Left lung (tissue), 14 donors: ENCODE measurements at places on chromosomes 5 and 9. TPM values are rescaled to one million over a fixed set of nuclear protein-coding genes. Genes with fewer than 3 reads are reported as not detected.
A peak's percentile ranks its signal among the peaks of the same experiment; 100 is the strongest.

Gene SAXO1
- not detected for total RNA-seq

DNA sequence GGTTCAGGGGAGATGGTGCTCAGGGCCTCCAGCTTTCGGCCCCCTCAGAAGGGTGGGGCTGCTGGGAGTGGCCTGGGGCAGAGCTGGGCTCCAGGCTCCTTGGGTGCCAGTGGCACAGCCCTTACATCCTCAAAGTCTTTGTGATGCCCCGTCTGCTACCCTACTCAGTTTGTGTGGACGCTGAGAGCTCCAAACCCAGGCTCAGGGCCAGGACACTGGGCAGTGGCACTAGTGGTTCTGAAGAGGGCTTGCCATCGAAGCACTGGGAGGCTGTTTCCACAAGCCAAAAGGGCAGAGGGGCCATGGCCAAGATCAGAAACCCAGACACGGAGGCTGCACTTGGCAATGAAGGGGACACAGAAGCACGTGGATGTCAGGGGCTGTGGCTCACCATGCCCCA lies 99.1 kb downstream of the GABBR2 start:
- H3K27me3 ChIP-seq: no peaks in the 10 kb centered on the region
- DNase-seq: no peak

DNA sequence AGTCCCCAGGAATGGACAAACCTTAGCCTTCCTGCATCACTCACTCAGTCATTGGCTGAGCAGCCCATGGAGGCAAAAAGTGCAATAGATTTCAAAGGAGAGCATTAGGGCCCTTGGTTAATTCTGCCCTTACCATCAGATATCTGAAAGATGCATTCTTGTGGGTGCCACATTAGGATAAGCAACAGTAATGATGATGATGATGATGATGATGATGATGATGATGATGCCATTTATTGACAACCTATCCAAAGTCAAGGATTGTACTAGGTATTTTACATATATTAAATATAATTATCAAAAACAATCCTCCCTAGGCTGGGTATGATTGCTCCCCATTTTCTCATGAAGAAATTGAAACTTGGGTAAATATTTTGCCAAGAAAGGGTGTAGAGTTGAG lies 9.6 kb upstream of the MED10 start:
- H3K4me1 ChIP-seq: no peaks in the 10 kb centered on the region
- no peak for DNase-seq

Gene NR5A1
- total RNA-seq: not detected

Gene HSPA5
- 479 TPM for total RNA-seq

GRCh38 chr5:56470007-56470406 lies 236.9 kb upstream of the ANKRD55 start:
- no peaks in the 10 kb centered on the region for H3K36me3 ChIP-seq
- no peak overlapping the region for H3K4me3 ChIP-seq
- H3K4me1 ChIP-seq: no peaks in the 10 kb centered on the region
- H3K27ac ChIP-seq: no peak overlapping the region
- H3K27me3 ChIP-seq: no peaks in the 10 kb centered on the region

DNA sequence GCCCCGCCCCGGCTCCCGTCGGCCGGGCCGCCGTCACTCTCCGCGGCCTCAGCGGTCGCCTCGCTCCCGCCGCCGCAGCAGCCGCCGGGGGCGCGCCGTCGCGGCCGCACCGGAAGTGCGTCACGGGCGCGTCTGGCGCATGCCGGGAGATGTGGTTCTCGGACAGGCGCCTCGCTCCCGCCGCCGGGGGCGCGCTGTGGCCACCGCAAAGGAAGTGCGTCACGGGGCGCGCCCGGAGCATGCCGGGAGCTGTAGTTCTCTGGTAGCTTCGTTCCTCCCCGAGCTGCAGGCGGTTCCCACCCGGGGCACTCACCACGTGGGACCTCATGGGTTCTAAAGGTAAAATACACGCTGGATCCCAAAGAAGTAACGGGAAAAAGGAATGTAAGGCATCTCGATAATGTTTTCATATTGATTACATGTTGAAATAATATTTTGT lies at the start of gene UBAC1:
Gene UBAC1 (minus strand): TSS at position 97 of the 439 bp plus-strand sequence. CDS start 211 bp downstream, outside the sequence.
- H3K36me3 ChIP-seq: no peaks in the 10 kb centered on the region
- DNase-seq: peak; percentile 96
- peak within 1 kb of the TSS; percentile 91 for H3K27ac ChIP-seq
- H3K4me3 ChIP-seq: peak within 1 kb of the TSS; percentile 79
- peaks cover 5% of the 10 kb centered on the region for H3K4me1 ChIP-seq

DNA sequence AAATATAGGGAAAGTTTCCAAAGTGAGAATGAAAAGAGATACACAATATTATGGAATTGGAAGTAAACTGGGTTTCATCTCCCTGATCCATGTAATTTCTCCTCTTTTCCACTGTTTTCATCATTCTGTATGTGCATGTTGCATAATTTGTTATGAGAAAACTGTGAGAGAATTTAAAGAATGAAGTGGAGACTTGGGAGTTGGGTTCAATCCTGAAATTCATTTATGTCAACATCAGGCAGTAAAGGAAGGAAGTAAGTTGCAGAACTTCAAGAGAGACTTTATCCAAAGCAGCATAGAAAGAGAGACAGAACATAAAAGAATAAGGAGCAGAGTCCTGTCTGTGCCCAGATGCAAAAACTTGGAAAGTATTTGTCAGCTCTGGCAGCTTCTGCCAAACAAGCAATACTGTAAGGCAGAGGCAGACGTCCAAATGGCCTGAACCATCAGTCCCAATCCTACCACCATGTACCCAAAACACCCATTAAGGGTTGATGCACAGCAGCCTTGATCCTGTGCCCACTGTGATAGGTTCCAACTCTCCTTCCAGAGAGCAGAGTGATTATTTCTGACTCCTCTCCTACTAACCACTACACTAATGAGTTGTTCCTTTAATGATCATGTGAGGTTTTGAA lies 425.3 kb upstream of the CDH6 start:
- H3K4me3 ChIP-seq: no peak overlapping the region
- no peaks in the 10 kb centered on the region for H3K27me3 ChIP-seq
- no peaks in the 10 kb centered on the region for H3K36me3 ChIP-seq
- no peak overlapping the region for H3K27ac ChIP-seq
- no peak for DNase-seq

DNA sequence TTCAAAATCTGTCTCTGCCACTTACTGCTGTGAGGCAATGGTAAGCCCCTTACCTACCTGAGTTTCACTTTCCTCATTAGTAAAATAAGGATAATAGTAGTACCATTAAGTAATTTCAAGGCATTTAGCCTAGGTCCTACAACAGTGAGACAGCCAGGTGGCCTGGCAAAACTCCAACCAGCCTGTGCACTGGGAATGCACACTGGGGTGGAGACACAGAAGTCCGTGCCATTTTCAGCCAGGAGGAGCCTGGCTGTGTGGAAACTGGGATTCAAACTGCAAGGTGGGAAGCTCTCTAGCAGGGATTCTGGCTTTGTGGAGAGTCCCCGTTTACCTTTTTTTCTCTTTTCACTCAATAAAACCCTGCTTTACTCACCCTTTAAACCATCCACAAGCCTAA lies 630.4 kb downstream of the PRELID2 start:
- H3K4me1 ChIP-seq: no peaks in the 10 kb centered on the region
- H3K4me3 ChIP-seq: no peak overlapping the region
- H3K36me3 ChIP-seq: no peaks in the 10 kb centered on the region

DNA sequence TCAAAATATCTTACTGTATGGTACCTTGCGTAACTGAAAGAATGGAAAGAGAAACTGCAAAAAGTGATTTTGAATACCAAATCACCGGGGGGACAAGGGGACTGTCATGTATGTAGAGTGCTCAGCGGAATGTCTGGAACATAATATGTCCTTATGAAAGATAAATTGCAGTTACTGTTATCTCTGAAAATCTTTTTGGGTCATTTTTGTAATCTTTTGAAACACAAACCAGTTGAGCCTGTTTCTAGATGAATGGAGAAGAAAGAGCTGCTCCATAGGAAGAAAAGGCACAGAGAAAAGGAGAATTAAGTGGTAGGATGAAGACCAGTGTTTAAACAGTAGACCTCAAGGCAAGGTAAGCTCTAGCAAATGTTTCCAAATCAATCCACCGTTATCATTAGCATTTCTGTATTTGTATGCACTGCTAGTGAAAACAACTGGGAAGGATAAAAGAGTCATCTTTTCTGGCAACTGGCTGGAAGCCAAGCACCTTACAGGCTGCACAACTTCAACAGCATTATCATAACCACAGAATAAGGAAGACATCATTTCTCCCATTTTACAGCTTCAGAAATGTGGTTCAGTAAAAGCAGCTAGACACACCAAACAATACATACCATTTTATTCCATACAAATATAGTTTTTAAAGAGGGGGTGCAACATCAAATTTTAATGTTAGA lies 158.5 kb downstream of the TRPM3 start:
- no peaks in the 10 kb centered on the region for H3K36me3 ChIP-seq
- no peaks in the 10 kb centered on the region for H3K4me1 ChIP-seq
- H3K27me3 ChIP-seq: no peaks in the 10 kb centered on the region
- DNase-seq: no peak
- no peak overlapping the region for H3K4me3 ChIP-seq
- no peak overlapping the region for H3K27ac ChIP-seq

Gene PTGDS
- 133 TPM for total RNA-seq

GRCh38 chr5:6457592-6457991 lies 8.9 kb downstream of the UBE2QL1 start:
- H3K36me3 ChIP-seq: no peaks in the 10 kb centered on the region
- DNase-seq: no peak
- H3K27me3 ChIP-seq: peaks cover 57% of the 10 kb centered on the region
- H3K27ac ChIP-seq: no peak overlapping the region
- H3K4me3 ChIP-seq: no peak overlapping the region

Gene ORM1
- total RNA-seq: 87.0 TPM

- H3K4me3 ChIP-seq: no peak overlapping the region
- H3K4me1 ChIP-seq: no peaks in the 10 kb centered on the region
- DNase-seq: no peak
- H3K36me3 ChIP-seq: no peaks in the 10 kb centered on the region
- no peak overlapping the region for H3K27ac ChIP-seq
- H3K27me3 ChIP-seq: peaks cover 20% of the 10 kb centered on the region
These were observed 10.1 kb upstream of the EFNA5 start for GRCh38 chr5:107680799-107681198.

GRCh38 chr5:9861666-9862256 lies 231.6 kb upstream of the TAS2R1 start:
- no peaks in the 10 kb centered on the region for H3K36me3 ChIP-seq
- no peak for DNase-seq
- H3K27me3 ChIP-seq: no peaks in the 10 kb centered on the region
- H3K4me3 ChIP-seq: no peak overlapping the region
- H3K4me1 ChIP-seq: no peaks in the 10 kb centered on the region

DNA sequence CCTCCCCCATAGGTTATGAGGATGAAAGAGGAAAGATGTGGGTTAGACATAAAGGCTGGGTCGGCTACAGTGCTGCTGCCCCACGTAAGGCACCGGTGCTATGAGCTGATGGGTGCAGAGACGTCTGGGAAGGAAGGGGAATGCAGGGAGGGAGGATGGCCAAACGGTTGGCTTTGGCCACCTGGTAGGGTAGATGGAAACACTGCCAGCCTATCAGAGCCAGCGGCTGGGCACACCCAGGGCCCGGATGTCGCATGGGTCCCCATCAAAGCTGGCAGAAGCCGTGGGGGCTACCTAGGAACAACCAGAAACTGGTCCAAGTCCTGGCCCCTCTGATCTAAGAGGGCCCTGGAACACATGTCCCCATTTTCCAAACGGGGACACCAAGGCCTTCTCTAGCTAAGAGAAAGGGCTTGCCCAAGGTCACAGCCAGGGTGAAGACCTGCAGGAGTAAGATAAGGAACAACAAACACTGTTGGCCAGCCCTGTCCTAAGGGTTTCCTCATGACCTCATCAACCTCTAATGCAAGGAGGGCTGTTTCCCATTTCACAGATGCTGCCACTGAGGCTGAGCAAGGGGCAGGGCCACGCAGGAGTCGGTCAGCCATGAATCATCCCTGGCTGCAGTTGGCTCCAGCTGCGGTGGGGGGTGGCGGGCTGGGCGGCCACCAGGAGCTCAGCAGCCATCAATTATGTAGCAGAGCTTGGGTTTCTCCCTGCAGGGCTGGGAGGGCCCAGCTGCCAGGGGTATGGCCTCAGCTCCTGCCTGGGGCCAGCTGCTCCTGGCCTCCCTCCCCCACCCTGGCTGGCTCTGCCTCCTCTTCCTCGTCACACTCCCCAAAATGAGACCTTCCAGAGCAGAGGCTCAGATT lies 4.9 kb downstream of the SH3GLB2 start:
- H3K4me3 ChIP-seq: no peak overlapping the region
- no peaks in the 10 kb centered on the region for H3K36me3 ChIP-seq
- H3K27ac ChIP-seq: no peak overlapping the region
- DNase-seq: no peak

DNA sequence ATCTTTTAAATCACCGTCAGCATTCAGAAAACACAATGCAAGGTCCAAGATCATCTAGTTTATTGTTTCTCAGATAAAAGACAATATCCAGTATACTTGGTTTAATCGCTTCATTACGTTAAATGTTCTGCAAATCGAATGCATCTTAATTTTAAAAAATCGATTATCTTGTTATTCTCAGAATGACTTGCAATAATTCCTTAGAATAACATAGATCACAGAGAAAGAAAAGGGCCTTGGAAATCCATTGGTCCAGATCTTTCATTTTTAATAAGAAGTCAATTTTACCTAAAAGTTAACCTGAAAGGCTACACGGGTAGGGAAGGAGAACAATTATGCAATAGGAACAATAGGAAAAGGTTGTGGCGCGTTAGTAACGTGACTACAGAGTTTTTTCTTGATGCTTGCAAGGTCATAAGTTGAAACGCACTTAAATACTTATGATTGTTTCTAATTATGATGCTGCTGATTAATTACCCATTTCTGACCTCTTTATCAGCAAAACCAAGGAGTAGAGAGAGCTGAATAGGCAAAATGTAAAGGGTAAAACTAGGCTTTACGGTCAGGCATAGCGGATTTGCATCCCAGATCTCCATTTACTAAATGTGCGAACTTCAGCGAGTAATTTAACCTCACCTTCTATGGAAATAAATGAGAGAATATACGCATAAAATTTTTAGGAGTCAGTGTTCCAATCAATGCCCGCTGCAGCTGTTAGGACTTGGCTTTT lies 769 bp upstream of the LYRM7 start:
- no peak for DNase-seq
- H3K27ac ChIP-seq: peak overlapping the region; percentile 87
- H3K36me3 ChIP-seq: no peaks in the 10 kb centered on the region
- no peaks in the 10 kb centered on the region for H3K27me3 ChIP-seq

DNA sequence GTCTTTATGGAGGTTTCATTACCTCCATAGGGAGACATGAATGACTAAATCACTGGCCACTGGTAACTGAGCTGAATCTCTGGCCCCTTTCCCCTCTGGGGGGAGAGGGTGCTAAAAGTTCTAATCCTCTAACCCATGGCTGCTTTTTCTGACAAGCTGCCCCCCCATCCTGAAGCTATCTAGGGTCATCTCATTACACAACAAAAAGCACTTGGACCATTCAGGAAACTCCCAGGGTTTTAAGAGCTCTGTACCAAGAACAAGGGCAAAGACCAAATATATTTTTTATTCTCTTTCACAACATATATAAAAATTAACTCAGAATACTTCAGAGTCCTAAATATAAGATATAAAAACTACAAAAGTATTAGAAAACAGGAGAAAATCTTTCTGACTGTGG lies 14.3 kb downstream of the AUH start:
- no peak overlapping the region for H3K27ac ChIP-seq
- DNase-seq: no peak
- no peaks in the 10 kb centered on the region for H3K27me3 ChIP-seq
- H3K4me1 ChIP-seq: no peaks in the 10 kb centered on the region
- H3K36me3 ChIP-seq: no peaks in the 10 kb centered on the region
